ENCODE measurements at places on chromosomes 11 and 22.
A peak's percentile ranks its signal among the peaks of the same experiment; 100 is the strongest.

GRCh38 chr11:47467357-47467756 is 18.4 kb upstream of the RAPSN start:
- DNase-seq, result no peak

GRCh38 chr11:117614728-117615127 is 182.3 kb downstream of the DSCAML1 start:
- no peak for DNase-seq

- DNase-seq, result no peak
Measured at GRCh38 chr22:33357981-33358399, 299.8 kb upstream of the SYN3 start.

DNA sequence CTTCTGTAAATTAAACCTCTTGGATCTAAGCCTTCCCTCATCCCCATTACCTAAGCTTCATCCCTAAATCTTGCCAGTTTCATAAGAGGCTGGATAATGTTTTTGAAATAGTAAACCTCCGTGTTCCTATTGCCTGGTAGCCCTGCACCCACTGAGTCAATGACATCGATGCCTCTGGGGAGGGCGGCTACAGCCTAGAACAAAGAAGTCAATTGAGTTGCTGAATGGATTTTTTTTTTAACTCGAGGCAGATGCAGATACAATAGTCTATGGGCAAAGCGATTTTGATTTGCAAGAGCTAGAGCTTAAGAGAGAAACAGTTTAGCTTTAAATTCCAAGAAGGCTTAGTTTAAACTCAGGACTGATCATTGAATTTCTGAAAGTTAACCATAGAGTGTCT is 121.3 kb downstream of the NECTIN1 start:
- DNase-seq, result no peak

GRCh38 chr11:45851228-45851627 is 4.0 kb downstream of the CRY2 start:
- DNase-seq, result no peak

- no peak for DNase-seq
Measured at GRCh38 chr22:23283591-23284503, 103.5 kb downstream of the BCR start.

DNA sequence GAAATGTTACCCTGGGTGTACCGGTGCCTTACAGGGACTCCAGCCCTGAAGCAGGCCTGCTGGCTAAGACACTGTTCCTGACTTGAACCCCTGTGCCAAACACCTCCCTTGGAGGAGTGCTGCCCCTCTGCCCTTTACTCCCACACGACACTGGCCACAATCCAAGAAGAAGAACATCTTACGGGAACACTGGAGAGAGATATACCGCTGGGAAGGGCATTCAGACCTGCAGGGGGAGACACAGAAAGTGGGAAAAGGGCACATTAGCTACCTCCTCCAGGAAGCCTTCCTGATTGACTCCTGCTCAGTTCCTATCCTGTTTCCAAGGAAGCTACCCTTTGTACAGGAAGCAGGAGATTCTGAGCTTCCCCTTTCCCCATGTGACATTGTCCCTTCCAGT is 18.7 kb downstream of the TMPRSS13 start:
- no peak for DNase-seq

- DNase-seq, result no peak
Measured at GRCh38 chr11:45045683-45046471, 95.2 kb upstream of the TP53I11 start.

DNA sequence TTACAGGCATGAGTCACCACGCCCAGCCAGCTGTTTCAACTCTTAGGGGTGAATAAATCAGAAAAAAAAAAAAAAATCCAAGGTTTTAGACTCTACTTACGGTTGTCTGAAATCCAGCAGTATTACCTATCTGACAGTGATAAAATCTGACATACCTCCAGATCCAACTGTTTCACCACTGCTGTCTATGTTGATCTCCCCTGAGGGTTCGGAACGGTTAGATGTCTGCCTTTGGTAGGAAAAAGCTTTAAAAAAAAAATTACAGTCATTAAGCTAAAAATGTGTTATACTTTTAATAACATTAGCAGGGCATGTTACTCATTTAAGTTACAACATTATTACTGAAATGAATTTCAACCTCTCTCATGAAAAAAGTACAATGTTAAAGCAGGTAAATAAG is 21.1 kb downstream of the NCAPD3 start:
- no peak for DNase-seq

GRCh38 chr11:124898263-124898680 is 607 bp upstream of the ROBO4 start:
- DNase-seq, result no peak

GRCh38 chr11:73539506-73540084 is 58.3 kb downstream of the FAM168A start:
- no peak for DNase-seq

GRCh38 chr11:10581481-10582019 is 13.1 kb upstream of the LYVE1 start:
- no peak for DNase-seq

DNA sequence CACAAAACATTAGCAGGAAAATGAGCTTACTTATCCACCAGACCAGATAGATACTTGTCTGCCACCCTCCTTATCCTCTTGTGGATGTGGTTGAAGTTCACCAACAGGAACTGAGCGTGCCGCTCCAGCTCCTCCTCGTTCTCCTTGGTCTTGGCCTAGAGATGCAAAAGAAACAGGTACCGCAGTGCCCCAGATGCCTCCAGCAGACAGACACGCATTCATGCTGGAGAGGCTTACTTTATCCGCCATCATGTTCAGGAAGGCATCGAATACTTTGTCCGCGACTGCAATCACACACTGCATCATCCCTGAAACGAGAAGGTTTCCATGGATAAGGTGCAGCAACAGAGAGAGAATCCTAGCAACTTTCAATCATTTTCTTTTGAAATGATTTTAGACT is 21.0 kb upstream of the SERPIND1 start:
- no peak for DNase-seq

- no peak for DNase-seq
Measured at GRCh38 chr11:120659076-120659475, 147.5 kb downstream of the GRIK4 start.

DNA sequence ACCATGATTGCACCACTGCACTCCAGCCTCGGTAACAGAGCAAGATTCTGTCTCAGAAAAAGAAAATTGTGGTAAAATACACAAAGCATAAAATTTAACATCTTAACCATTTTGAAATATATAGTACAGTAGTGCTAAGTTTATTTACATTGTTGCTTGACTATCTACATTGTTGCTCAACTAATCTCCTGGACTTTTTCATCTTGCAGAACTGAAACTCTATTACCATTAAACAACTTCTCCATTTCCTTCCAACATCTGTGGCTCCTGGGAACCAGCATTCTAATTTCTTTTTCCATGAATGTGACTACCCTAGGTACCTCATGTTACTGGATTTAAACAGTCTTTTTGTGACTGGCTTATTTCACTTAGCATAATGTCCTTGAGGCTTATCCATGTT is 13.5 kb upstream of the VWA5A start:
- no peak for DNase-seq

DNA sequence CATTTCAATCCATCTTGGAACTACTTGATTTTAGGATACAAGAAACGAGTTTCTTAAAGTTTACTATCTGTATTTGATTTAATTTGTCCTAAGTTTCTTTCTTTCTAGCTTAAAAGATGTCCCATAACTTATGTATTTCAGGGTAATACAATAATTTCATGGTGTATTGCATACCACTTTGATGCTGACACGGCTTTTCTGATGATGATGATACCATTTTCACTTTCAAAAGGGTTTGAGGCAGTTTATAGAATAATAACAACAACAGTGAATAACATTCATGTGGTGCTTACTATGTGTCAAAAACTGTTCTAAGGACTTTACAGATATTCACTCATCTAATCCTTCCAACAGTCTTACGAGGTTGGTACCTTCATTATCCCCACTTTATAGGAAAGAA is 33.2 kb upstream of the POU2AF1 start:
- DNase-seq, result no peak

- peak; percentile 20 for DNase-seq
Measured at GRCh38 chr22:39388261-39389011, 11.1 kb upstream of the TAB1 start.

- no peak for DNase-seq
Measured at GRCh38 chr11:123151366-123151765, 43.7 kb downstream of the CLMP start.

DNA sequence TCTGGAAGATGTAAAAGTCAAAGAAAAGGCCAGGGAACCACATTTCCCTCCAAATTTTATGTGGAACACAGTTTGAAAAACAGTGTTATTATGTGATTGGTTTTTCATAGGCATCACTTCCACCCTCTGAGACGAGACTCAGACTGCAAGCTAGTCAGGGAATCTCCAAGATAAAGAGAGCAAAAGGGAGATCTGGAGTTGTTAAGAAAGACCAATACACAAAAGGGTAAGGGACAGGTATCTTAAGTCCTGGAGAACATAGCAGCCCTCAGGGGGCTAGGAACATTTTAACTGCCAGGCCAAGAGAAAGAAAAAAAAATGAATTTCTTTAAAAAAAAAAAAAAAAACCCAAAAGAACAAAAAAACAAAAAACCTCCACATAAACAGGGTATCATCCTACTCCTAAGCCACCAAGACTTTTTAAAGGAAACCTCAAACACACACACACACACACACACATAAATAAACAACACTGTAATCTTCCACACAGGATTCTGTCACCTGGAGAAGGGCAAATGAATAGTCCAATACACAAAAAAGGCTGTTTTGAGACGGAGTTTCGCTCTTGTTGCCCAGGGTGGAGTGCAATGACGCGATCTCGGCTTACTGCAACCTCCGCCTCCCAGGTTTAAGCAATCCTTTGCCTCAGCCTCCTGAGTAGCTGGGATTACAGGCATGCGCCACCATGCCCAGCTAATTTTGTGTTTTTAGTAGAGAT is 44.5 kb downstream of the CELF1 start:
- no peak for DNase-seq

GRCh38 chr11:95897731-95898130 is 26.2 kb downstream of the MTMR2 start:
- no peak for DNase-seq

DNA sequence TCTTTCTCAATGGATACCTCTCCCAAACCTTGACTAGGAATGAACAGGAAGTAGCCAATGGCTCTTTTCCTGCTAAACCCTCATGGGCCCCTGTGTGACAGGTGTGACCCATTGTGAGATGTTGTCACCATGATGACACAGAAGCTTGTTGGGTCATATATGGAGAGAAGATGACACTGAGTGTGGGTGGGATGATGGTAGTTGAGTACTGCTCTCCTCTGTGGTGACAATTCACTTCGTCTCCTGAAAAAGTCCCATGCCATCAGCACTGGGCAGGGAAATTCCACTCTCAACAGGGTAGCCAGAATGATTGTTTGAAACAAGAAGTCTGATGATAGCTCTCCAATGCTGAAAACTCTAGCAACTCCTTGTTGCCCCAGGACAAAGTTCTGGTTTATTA is 94.0 kb upstream of the SEZ6L start:
- DNase-seq, result no peak

- no peak for DNase-seq
Measured at GRCh38 chr11:18282626-18283025, 16.6 kb downstream of the SAA1 start.

DNA sequence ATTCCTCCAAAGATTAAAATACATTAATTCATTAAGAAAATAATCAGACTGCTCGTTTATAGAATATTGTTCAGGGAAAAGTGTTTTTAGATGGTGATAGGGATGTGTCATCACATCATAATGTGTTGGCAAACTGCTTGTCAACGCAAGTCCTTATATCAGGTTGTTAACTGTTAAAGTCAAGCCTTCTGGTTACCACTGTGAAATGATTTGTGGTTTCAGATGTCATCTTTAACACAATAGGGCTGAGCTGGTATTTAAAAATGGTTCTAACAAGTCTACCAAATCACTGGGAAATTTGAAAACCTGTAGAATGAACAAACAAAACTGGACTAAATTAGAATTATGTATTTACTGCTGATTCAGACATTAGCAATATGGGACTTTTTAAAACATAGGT is 2.4 kb upstream of the MMP13 start:
- no peak for DNase-seq

DNA sequence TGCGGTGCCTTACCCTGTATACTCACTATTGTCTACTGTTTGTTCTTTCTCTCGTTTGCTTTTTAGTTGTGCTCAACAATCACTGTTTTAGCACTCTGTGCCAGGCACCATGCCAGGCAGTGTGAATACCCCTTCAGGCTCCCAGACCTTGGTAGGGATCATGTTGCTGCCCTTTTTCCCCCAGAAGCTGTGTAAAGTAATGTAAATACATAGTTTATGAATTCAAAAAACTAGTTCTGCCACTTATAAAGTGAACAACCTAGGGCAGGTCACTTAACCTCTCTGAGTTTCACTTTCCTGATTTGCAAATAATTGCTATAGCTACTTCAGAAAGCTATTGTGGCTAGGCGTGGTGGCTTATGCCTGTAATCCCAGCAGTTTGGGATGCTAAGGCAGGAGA is 81.0 kb upstream of the CTSC start:
- DNase-seq, result no peak

GRCh38 chr22:23282089-23282501 is 101.8 kb downstream of the BCR start:
- DNase-seq, result no peak

DNA sequence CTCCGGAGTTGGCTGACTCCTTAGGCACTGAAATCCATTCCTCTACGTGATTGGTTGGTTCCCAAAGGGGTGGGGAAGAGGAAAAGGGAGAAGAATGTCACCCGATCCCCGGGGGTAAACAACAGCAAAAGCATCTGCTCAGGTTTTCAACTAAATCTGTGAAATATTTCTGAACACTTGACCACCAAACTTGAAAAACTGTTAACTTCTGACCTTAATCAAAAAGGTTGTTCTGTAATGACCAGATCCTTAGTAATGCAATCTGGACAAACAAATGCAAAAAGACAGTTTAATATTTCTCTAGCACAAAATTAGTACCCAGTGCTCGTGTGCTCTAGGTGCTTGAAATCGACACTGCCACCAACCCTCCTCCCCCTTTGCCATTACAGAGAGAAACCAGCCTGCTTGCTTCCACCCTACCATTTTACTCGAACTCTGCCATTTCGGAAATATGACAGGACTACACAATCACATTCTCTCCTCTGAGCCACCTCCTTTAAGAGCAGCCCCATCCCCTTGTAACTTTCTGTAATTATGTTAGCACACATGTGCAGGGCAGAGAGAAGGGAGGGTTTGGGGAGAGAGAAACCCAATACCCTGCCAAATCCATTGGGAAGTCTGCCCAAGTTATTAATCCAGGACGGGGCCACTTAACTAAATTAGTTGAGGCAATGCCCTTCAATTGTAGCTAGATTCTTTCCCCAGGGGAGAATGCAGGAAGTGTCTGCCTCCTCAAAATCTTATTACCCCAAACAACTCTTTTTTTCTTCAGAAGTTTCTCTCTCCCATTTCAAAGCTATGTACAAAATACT is 113.8 kb downstream of the RBFOX2 start:
- DNase-seq, result no peak

- DNase-seq, result no peak
Measured at GRCh38 chr11:104328512-104328907, 164.6 kb upstream of the PDGFD start.

DNA sequence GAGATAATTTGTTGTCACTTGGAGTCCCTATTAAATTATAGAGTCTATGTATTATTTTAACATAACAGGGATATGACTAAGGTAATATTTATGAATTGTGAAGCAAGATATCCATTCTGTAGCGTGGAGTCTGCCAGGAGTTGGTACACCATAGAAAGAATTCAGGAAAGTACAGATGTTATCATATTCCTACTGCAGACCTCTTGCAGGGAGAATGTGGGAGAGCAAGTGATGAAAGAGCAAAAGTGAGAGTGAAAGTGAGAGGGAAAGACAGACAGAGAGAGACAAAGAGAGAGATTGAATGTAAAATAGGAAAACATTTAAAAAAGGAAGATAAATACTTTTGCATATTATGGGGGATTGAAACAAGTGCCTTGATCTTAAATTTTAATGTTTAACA is 468.8 kb downstream of the CNTN5 start:
- no peak for DNase-seq
